ENCODE measurements at places on chromosomes 3 and 15.

- no peak for DNase-seq
Observed at GRCh38 chr3:25403968-25404367, 24.1 kb upstream of the RARB start.

GRCh38 chr3:164498917-164499316 lies 579.4 kb downstream of the SI start:
- no peak for DNase-seq

GRCh38 chr3:195012100-195012499 lies 258.9 kb downstream of the XXYLT1 start:
- no peak for DNase-seq

DNA sequence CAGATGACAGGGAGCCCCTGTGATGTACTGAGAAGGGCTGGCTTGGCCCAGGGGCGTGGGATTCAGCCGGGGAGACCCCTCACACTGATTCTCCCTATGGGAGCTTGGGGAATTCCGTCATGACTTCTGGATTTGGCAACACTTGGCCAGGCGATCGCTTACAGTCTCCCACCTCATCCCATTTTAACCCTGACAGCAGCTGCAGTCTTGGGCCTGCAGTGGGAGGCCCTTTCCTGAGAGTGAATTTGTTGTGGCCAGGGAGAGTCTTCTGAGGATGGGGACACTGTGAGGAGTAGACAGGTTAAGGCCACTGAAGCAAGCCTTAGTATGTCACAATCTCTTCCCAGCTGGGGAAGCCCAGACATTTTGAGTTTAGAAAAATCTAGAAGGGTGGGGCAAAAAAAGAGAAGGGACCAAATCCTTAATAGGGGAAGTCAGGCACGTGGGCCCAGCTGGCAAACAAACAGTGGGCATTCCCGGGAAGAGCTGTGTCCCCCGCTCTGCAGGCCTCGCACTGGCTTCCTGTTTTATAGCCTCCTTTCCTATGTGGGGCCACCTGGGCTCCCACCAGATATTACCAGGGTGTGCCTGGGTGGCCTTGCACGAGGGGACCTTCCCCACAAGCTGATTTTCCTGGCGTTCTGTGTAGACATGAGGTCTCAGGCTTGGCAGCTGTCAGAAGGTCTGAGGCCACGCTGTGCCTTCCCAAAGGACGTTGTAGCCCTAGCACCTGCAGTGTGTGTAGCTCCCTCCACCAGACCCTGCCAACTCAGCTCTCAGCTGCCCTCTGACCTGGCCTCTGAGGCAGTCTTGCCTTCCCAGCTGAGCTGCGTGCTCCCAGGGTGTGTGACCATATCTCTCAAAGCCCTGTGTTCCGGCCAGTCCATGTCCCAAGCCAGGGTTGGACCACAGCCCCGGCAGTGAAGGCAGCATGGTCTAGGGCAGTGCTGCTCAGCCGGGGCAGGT lies 64.5 kb downstream of the FEM1B start:
- DNase-seq: no peak

DNA sequence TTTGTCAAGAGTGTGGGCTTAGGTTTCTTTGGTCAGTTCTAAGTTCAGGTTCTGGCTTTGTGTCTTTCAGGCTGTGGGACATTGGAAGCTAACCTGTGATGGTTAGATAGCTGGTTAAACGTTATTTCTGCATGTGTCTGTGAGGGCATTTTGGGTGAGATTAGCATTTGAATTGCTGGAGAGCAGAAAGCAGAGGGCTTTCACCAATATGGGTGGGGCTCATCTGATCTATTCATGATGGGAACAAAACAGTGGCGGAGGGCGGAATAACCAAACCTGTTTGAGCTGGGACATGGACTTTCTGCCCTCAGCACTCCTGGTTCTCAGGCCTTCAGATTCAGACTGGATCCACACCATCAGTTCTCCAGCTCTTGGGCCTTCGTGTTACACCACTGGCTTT lies 195.4 kb downstream of the KLF13 start:
- DNase-seq: no peak

GRCh38 chr3:99751649-99752048 lies 66.0 kb upstream of the CMSS1 start:
- DNase-seq: no peak

DNA sequence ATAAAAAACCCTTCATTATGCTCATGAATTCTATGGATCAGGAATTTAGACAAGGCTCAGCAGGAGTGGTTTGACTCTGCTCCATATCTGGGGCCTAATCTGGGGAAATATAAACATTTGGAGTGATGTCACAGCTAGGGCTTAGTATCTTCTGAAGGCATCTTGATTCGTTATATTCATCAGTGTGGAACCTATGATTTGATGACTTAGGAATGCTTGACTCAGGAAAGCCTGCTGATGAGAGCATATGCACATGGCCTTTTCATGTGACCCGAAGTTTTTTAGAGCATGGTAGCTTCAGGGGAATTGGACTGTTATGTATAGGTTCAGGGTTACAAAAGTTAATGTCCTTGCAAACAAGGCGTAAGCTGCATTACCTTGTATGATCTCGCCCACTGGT lies 184.9 kb upstream of the LRRC3B start:
- DNase-seq: no peak

GRCh38 chr3:188256758-188257157 lies 102.8 kb downstream of the LPP start:
- no peak for DNase-seq

GRCh38 chr3:48507256-48508061 lies 3.5 kb upstream of the SHISA5 start:
- DNase-seq: no peak

GRCh38 chr3:61979638-61980037 lies 393.7 kb downstream of the FEZF2 start:
- DNase-seq: no peak
